ENCODE measurements at places on chromosomes 13 and 19. TPM values are rescaled to one million over a fixed set of nuclear protein-coding genes. Genes with fewer than 3 reads are reported as not detected.

GRCh38 chr13:70080012-70080411, 27.6 kb upstream of the ATXN8OS start:
- DNase-seq, result no peak

The DPF1 gene
- 6.4 TPM for total RNA-seq

The RFPL4AL1 gene
- total RNA-seq, result 1.6 TPM

- no peak for DNase-seq
These were observed 46.3 kb upstream of the ZNF737 start for GRCh38 chr19:20611866-20612265.

The HSD17B14 gene
- 9.9 TPM for total RNA-seq

The PIAS4 gene
- 28.7 TPM for total RNA-seq

DNA sequence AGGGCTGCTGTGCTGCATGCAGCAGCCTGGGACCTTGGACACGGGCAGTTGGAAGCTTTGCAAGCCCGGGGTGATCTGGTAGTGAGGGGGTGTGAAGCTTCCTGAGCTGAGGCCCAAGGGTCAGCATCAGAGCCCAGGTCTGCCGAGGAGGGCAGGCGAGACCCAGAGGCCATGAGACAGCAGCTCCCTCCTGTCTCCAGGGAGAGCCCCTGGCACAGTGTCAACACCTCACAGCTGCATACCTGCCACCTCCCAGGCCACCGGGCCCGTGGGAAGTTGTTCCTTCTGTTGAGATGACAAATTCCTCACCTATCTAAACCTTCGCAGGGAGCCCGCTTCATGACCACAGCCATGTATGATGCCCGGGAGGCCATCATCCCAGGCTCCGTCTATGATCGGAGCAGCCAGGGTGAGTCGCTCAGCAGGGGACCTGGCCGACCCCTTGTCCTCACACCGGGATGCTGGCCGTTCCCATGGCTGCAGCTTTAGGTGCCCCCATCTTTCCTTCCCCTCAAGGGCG, 32.1 kb downstream of the CERS1 start:
- no peak for DNase-seq

The PNMA8A gene
- total RNA-seq, result not detected

DNA sequence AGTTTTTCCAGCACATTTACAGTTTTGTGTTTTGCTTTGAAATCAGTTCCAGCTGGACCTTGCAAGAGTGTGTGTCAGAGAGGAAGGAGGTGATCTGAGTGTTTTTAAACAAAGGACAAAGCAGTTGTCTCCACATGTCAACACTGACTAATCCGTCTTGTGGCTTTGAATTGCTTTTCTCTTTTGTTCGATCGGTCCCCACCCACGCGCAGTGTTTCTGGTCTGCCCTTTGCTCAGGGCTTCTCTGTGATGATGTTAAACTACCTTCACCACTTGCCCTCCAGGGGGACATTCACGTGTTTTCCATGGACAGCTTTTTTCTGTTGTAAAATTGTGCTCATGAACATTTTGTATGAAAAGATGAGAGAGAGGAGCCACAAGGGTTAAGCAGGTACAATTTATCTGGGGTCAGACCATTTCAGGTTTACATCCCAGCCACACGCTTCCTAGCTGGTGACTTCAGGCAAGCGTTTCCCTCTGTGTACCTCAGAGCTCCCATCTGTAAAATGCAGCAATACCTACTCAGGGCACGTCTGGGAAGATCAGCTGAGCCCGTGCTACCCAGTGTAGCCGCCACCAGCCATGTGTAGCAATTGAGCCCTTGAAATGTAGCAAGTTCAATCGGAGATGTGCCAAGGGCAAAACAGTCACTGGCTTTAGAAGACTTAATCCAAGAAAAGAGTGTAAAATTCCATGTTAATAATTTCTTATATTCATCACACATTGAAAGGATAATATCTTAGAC, 13.5 kb upstream of the PLA2G4C start:
- peak; percentile 76 for DNase-seq
